ENCODE measurements at places on chromosomes 12 and 14.

DNA sequence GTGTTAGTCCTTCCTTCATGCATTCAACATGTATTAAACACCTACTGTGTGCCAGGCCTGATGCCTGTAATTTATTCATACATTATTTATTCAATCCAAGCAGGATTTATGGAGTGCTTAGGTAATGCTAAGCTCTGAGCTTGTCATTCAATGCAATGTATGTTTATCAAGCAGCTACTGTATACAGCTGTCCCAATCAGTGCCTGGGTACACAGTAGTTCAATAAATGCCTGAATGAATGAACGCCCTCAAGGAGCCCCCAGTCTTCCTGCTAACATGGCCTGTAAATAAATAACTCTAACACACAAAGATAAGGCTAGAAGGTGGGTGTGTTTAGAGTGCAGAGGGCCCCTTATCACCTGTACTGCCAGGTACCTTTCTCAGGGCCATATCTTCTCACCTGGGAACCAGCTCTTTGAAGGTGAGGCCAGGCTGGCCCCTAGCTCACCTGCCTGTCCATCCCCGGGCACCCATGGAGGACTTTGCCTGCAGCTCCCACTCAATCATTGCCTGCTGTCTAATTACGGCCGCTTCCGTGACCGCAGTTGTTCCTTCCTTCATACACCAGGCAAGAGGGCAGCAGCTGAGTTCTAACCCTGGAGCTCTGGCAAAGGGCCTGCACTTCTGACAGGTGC is 20.0 kb upstream of the KDM2B start:
- DNase-seq, result no peak

GRCh38 chr12:52795694-52796428 is at the start of gene KRT3:
KRT3 (minus strand) TSS chr12:52796117; CDS start chr12:52796042, 75 bp downstream.
- no peak for DNase-seq

DNA sequence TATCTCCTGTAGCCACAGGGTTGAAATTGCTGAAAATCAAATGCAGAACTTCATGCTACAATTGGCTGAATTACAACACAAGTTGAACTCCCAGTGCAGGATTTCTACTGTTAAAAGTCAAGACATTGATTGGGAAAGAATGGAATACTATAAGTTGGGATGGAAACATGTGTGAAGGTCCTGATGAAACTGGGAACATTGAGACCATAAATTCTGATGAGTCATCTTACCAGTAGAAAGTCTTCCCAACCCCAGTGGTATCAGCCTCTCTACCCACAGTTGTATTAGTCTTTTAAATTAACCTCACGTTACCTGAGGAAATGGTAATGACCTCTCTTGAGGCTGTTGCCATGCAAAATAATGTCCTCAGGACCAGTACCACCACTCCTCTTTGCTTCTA is 27.4 kb upstream of the DYRK2 start:
- DNase-seq, result no peak

- DNase-seq, result no peak
Observed at GRCh38 chr14:101064718-101065117, 161.2 kb upstream of the RTL1 start.

GRCh38 chr12:5489760-5490406 is 58.0 kb downstream of the NTF3 start:
- DNase-seq, result no peak

GRCh38 chr12:41943671-41944070 is 201.0 kb downstream of the GXYLT1 start:
- no peak for DNase-seq

- DNase-seq, result no peak
Observed at GRCh38 chr14:34665785-34666435, 36.0 kb upstream of the SNX6 start.

- DNase-seq, result no peak
Observed at GRCh38 chr12:18250313-18250916, 10.9 kb upstream of the PIK3C2G start.

- no peak for DNase-seq
Observed at GRCh38 chr12:26741584-26742227, 91.3 kb downstream of the ITPR2 start.

DNA sequence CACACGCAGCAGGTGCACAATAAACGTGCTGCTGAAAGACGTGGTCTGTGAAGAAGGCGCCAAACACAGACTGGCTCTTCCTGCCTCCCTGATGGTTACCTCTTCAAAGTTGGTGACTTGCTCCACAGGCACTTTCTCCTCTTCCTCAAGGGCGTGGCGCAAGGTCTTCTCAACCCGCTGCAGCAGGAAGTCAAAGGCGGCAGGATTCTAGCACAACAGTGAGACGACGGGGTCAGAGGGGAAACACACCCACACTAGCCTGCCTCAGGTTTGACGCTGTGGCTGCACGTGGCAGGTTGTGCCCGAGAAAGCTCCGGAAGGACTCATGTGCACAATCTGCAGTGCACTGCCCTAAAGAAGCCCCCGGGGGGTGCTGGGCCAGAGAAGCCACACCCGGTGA is 15.0 kb downstream of the POLE start:
- no peak for DNase-seq

All from vagina (tissue), 2 donors.